GM12878 (cell line): ENCODE measurements at places on chromosomes 13 and 19.

DNA sequence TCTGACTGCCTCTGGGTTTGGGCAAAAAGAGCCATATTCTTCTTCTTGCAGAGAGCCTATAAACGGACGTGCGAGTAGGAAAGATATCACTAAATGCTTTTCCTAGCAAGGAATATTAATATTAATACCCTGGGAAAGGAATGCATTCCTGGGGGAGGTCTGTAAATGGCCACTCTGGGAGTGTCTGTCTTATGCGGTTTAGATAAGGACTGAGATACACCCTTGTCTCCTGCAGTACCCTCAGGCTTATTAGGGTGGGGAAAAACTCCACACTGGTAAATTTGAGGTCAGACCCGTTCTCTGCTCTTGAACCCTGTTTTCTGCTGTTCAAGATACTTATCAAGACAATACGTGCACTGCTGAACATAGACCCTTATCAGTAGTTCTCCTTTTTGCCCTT is 763.8 kb downstream of the SLITRK5 start:
- DNase-seq, result no peak

GRCh38 chr13:92806215-92806614 is 420.4 kb upstream of the GPC6 start:
- no peak for DNase-seq

GRCh38 chr13:100098445-100099116 is 9.7 kb downstream of the PCCA start:
- DNase-seq, result no peak

- DNase-seq, result peak; percentile 1
Measured at GRCh38 chr13:52158629-52159158, 703 bp downstream of the NEK3 start.

- DNase-seq, result no peak
Measured at GRCh38 chr13:39494006-39494405, 109.0 kb downstream of the LHFPL6 start.

- DNase-seq, result no peak
Measured at GRCh38 chr13:20160306-20161274, at the start of gene GJA3. Gene GJA3 (minus strand): TSS chr13:20161052. CDS start chr13:20143288, 17,764 bp downstream.
